Activated CD8-positive, alpha-beta memory T cell treated with anti-CD3 and anti-CD28 coated beads, Interleukin-2, amount 50 U/mL, for 4 hours (primary cell): ENCODE measurements at places on chromosomes 7 and 10.

GRCh38 chr10:132987671-132988571 is 45.6 kb upstream of the CFAP46 start:
- DNase-seq: no peak

DNA sequence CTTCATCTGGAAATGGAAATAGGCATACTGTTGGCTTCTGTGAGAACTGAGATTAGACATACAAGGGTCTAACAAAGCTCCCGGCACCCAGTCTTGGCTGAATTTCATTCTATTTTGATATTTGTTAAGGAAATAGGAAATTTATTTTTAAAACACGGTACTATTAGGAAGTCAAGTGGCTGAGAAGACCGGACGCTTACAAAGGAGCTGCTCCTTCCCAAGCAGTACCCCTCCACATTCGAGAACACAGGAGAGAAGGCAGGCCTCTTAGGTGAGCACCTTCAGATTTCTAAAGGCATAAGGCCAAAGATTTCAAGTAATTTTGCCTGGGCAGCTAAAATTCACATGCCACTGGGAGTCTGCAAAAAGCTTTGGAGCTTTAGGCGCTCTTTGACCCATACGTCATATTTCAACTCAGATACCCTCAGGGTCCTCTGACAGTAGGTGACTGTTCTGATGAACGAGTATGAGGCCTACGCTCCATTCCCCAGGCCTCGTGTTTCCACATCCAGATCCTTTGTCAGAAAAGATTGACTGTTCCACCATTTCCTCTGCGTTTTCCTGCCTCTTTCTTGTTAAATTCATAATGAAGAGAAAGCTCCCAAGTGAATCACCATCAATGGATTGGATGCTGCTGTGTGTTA is 17.3 kb downstream of the TRIL start:
- DNase-seq: no peak

DNA sequence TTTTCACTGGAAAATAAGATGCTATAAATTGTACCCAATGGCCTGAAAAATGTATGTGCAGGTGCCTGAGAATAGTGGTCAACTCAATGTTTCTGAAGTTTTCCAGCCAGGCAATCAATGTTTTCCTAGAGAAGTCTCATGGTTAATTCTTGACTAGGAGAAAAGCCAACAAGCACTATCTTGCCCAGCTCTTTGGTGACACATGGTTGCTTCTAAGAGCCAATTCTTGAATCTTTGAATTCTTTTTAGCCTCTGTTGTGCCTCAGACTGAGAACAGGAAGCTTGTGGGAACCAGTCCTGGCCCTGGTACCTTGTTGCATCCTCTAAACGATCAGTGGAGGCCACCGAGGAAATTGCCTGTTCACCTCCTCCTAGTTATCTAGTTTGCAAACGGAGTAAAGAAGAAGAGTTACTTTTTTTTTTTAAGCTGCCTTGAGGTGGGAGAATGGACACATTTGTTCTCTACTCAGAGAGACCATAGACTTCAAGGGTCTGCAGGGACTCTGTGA is 144.0 kb upstream of the MKLN1 start:
- peak; percentile 26 for DNase-seq

- DNase-seq: no peak
These were observed 9.9 kb upstream of the CXCL12 start for GRCh38 chr10:44394696-44395381.

- no peak for DNase-seq
These were observed 30.9 kb downstream of the MRPS33 start for GRCh38 chr7:140983802-140984201.

DNA sequence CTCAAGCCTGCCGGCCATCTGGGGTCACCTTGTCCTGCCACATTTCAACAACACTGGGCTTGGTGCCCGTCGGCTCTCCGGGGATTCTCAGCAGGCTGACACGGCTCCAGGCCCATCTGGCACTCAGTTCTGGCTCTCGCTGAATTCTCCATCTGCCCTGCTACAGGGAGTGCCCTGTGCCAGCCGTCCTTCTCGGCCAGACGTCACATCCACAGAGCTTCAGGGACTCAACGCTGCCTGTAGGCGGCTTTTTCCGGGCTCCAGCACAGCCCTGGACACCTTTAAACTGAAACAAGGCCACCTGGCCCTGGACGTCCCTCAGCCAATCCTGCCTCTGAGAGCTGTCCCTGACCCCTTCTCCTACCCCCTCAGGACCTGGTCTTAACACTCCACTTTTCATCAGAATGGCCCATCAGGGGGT is 43.0 kb downstream of the TMEM130 start:
- DNase-seq: no peak

GRCh38 chr10:75234017-75234682 is 1.6 kb downstream of the COMTD1 start:
- DNase-seq: peak; percentile 99

DNA sequence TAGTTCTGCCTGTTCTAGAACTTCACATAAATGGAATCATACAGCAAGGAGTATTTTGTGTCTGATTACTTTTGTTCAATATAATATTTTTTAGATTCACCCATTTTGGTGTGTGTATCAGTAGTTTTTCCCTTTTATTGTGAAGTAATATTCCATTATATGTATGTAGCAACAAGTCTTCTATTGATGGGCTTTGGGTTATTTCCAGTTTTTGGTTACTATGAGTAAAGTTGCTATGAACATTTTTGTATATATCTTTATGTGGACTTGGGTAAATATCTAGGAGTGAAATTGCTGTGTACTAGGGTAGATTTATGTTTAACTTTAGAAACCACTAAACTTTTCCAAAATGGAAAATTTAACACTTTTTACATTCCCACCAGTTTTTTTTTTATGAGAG is 35.7 kb downstream of the ADK start:
- no peak for DNase-seq

DNA sequence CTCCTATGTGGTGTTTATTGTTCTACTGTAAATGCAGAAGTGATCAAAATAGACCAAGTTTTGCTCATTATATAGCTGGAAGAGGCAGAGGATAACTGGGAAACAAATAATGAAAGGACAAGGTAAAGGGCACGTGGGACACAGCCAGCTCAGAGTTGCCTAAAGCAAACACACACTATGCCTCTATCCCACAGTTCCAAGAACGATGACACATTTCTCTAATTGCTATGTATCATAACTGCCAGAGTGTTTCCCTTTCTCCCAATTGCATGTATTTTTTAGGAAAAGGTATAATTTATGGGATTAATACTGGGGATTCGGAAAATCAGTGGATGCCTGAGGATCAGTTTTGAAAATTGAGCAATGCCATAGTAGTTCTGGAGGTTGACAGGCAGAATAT is 49.0 kb downstream of the CCDC71L start:
- DNase-seq: no peak

GRCh38 chr7:108329514-108329913 is 126.7 kb downstream of the NRCAM start:
- DNase-seq: no peak

DNA sequence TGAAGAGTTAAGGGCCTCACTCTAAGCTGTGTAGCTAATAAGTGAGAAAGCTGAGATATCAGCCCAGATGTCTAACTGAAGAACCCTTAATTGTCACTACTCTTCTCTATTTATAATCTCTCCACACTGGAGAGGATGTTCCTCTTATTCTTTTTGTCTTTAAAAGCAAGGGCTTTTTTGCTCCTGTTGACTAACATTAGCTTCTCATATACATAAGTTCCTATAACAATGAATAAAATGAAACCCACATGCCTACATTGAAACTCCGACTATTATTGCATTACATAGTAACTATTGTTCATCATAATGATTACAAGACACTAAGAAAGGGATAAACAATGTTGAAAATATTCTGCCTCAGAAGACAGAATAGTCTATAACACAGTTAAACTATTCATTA is 67.1 kb downstream of the GNAT3 start:
- DNase-seq: no peak

GRCh38 chr10:102243309-102243708 is 2.0 kb upstream of the PITX3 start:
- no peak for DNase-seq

- DNase-seq: no peak
These were observed 64.2 kb upstream of the COL1A2 start for GRCh38 chr7:94330269-94331020.

DNA sequence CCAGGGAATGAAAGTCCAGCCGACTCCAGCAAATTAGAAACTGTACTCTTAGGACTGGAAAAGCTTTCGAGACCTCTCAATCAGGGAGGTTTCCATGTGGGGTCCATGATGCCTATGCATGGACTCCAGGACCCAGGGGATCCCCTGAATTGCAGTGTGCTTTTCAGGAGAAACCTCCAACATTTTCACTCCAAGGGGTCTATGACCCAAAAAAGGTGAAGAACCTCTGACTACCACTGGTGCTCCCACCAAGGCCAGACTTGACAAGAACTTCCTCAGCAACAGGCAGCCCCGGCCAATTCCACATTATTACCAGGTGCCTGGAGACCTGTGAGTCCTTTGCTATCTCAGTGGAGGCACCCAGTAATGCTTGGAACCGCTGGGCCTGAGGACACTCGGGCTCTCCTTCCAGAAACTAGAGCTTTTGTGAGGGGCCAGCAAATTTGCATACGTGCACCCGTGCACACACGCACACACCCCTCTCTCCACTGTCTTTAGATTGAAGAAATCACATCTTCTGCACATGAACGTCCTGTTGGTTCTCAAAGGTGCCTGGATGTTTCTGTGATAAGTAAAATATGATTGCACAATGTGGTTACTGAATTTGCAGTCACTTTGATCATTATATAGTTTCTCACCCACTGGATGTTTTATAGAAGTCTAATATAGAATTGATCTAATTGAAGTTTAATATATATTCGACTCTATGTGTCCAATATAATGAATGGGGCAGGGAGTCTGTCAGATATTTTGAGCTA is 54.7 kb downstream of the SYPL1 start:
- no peak for DNase-seq

DNA sequence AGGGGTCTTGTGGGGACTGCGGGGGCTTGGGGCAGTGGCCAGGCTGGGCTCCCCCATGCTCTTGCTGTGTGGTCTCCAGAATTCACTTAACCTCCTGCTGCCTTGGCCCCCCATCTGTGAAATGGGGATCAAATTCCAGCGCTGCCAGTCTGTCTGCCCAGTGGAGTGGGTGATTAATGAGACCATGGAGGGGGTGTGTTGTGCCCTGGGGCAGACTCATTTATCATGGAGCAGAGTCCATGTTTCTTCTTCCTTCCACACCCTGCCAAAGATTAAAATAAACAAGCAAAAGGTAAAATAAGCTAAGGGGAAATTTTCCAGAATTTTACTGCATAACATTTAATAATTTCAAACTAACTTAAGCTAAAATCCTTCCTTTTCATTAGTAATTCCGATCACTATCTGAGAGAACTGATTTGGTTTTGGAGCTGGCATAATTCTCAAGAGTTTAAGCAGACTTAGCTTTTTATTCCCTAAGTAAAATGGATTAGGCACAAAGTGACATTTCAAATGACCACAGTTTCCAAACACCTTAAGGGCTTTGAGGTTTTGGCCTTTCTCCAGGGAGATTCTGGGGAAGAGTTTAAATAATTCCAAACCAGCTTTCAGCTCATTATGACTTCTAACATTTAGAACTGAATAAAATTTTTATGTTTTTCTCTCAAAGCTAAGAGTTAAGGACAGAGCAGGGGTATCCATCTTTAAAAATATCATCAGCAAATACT is 211.9 kb downstream of the CXCL12 start:
- no peak for DNase-seq
